ENCODE measurements at places on chromosomes 4 and X.

- no peak for DNase-seq
Measured at GRCh38 chr4:6118201-6118600, 82.1 kb downstream of the JAKMIP1 start.

DNA sequence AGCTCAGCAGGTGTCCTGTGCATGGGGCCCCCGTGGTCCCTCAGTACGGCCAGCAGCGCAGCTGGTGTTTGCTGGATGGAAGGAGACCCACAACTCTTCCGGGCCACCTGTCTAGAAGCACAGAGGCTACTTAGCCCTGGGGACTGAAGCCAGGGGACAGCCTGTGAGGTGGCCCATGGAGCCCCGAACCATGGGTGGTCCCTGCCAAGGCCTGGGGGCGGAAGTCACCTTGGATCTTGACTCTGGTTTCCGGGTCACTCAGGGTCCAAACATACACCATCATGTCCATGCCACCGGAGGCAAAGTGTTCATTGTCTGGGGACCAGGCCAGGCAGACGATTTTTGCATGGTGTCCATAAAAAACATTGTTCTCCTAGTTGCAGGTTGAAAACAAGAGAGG is 39.5 kb downstream of the WDR1 start:
- no peak for DNase-seq

DNA sequence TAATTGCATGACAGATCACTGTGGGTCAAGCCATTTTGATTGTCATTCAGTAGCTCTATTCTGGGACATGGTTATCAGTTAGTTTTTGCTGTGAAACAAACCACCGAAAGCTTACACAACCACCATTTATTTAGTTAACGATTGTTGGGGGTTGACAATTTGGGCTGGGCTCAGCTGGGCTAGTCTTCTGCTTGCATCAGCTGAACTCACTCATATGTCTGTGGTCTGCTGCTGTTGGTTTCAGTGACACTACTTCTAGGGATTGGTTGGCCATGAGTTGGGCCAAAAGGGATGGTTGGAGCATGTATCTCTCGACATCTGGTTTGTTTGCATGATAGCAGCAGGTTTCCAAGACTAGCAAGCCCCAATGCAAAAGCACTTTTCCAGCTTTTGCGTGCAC is 5.3 kb upstream of the SMIM10 start:
- no peak for DNase-seq

DNA sequence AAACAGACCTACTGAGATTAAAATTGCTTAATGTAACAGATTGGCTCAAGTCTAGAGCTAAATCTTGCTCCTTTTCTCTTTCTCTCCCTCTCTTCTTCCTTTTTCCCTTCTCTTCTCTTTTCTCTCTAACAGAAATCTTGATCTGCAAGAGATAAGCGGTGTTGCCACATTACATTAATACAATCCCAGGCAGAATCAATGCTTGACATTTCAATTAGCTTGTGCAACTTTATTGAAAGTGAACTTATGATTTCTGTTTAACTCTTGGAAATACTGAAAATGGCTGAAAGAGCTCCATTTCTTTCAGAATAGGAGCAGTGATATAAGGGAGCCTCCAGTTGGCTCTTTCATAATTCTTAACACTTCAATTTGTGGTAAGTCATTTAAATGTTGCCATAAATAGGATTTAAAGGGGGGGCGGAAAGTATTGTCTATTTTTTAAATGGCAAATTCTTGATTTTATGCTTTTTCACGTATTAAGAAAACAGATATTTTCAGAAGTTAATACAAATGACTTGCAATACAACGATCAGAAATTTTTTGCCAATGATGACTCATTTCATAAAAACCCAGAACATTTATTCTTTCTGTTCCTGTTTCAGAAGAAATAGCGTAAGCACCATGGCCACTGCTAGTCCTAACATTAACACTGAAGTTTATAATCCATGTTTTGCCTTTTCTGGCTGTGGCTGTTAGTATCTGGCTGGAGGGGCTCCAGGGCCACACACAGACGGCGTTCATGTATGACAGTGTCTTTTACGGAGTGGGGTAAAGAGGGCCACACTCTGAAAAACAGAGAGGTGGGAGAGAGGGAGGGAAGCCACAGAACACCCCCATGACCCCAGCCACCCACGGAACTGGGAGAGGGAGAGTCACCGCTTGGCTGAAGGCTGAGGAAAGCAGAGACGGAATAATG is 115.7 kb upstream of the FAT1 start:
- DNase-seq, result no peak

All from iPS DF 19.7 (cell line).